AG08396 (cell line): ENCODE measurements at places on chromosomes 16 and 17.

DNA sequence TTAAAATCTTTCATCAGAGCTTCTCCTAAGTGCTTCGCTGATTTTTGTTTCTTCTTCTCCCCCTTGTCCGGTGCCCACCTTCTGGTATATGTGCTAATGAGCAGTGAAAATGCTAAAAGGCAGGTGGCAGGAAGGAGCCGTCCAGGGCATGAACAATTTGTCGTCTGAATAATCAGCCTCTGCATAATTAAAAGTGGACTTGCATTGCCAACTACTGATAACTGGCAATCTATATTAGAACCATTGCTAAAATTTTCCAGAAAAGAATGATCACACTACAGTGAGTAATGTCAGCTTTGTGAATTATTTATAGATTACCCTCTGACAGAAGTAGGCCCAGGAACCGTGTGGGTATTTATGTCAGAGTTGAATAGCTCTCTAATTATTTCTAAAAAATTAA, 28.1 kb downstream of the SERPINF1 start:
- no peak for DNase-seq

GRCh38 chr17:64449545-64449944, 630 bp downstream of the MILR1 start:
- DNase-seq: no peak

DNA sequence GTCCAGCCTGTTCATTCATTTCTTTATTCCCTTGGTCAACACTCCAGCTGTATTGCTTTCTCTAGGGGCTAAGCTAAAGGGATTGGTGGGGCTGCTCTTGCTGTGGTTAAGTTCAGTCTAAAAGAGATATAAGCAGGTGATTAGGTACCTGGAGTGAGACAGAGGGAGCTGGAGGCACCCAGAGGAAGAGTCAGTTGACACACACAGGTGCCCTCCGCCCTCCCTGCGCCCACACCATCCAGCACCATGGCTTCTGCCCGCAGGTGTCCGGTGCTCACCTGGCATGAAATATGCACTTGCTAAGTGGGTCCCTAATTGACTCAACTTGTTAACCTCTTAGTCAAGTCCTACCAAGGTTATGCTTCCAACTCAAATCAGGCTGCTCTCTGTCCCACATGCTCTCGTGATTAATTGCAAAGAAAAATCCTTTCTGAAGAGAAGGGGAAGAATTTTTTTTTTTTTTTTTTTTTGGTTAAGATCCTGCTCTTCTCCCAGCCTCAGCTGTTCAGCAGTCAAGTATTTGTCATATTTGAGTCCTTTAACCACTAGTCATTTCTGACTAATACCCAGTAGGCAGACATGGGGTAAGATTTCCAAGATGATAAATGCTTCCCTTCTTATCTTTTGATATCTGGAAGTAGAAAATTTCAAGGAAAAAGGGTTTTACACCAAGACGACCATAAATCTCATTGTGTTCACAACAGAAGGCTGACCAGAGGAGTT, 199.8 kb upstream of the WSCD1 start:
- no peak for DNase-seq

DNA sequence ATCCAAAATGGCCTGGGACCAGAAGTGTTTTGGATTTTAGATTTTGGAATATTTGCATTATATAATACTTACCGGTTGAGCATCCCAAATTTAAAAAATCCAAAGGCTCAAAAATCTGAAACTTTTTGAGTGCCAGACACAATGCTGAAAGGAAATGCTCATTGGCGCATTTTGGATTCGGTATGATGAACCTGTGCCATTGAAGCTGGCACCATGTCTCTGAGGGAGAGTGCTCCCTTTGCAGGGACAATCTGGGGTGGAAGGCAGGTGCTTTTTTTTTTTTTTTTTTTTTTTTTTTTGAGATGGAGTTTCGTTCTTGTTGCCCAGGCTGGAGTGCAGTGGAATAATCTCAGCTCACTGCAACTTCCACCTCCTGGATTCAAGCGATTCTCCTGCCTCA, 17.7 kb downstream of the SMTNL2 start:
- no peak for DNase-seq

- DNase-seq: no peak
Observed at GRCh38 chr16:59500601-59501000, 766.5 kb upstream of the GOT2 start.

- no peak for DNase-seq
Observed at GRCh38 chr17:82356845-82357355, 2.1 kb upstream of the TEX19 start.

DNA sequence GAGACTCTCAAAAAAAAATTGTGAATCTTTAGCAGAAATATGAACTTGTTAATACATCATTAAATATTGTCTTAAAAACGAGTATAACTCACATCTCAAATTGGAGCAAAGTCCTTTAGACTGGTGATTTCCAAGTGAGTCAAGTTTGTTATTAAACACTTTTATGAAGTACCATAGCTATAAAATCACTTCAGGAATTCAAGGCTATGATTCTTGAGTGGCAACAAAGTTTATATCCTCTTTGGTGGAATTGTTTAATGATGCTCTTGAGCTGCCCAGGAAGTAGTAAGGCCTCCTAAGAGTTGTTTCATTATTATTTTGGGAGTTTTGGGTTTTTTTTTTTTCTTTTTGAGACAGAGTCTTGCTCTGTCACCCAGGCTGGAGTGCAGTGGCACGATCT, 16.7 kb upstream of the BLMH start:
- DNase-seq: no peak

GRCh38 chr16:47586121-47586520, 125.0 kb downstream of the PHKB start:
- DNase-seq: no peak
